Bronchus fibroblast of lung (primary cell): ENCODE measurements at places on chromosomes 7 and 10. TPM values are rescaled to one million over a fixed set of nuclear protein-coding genes. Genes with fewer than 3 reads are reported as not detected.

The CFTR gene
- 0.30 and 0.67 TPM in 2 replicates for total RNA-seq

The SPACDR gene
- 1.8 and 2.7 TPM in 2 replicates for total RNA-seq

The LIPN gene
- total RNA-seq, result not detected in 2 replicates

The C7orf33 gene
- total RNA-seq, result not detected in 2 replicates

The BTBD16 gene
- not detected in 2 replicates for total RNA-seq

The TFEC gene
- total RNA-seq, result not detected in 2 replicates

The OGDHL gene
- total RNA-seq, result under 0.01 and 0.17 TPM in 2 replicates

The GTF2IRD2 gene
- total RNA-seq, result 1.2 and 3.5 TPM in 2 replicates

The SLC13A4 gene
- 0.17 and 0.59 TPM in 2 replicates for total RNA-seq

The IFIT1B gene
- not detected in 2 replicates for total RNA-seq

The GHITM gene
- 165 and 175 TPM in 2 replicates for total RNA-seq

The PLCE1 gene
- 3.0 and 3.5 TPM in 2 replicates for total RNA-seq

The FAM25G gene
- not detected in 2 replicates for total RNA-seq

The GBX1 gene
- not detected in 2 replicates for total RNA-seq

The CPXM2 gene
- total RNA-seq, result 0.34 and 0.45 TPM in 2 replicates

The ZNF239 gene
- total RNA-seq, result 4.9 and 6.5 TPM in 2 replicates

The RAB18 gene
- total RNA-seq, result 15.2 and 18.7 TPM in 2 replicates

The METTL27 gene
- total RNA-seq, result 1.5 and 2.9 TPM in 2 replicates

The SGCE gene
- 56.3 and 57.5 TPM in 2 replicates for total RNA-seq

The ARHGAP22 gene
- 28.9 and 32.4 TPM in 2 replicates for total RNA-seq

The PON1 gene
- total RNA-seq, result not detected in 2 replicates

The SPDYE5 gene
- not detected in 2 replicates for total RNA-seq

The TAF3 gene
- 2.2 and 2.4 TPM in 2 replicates for total RNA-seq

The HHEX gene
- 1.6 and 1.8 TPM in 2 replicates for total RNA-seq

The SH3PXD2A gene
- 10.3 and 10.6 TPM in 2 replicates for total RNA-seq

The JAZF1 gene
- 4.9 and 5.8 TPM in 2 replicates for total RNA-seq

The RPEL1 gene
- total RNA-seq, result under 0.01 TPM in 1 of 2 replicates, not detected in the other

The MORN4 gene
- total RNA-seq, result 6.2 and 9.4 TPM in 2 replicates

The GIMAP8 gene
- not detected in 2 replicates for total RNA-seq

The RBM17 gene
- 24.4 and 32.6 TPM in 2 replicates for total RNA-seq

The NME8 gene
- not detected in 2 replicates for total RNA-seq
